CD4-positive, alpha-beta T cell treated with Interleukin-17A for 1 hour (primary cell): ENCODE measurements at places on chromosomes 1 and 21.

GRCh38 chr1:31609514-31610118 is 7.9 kb upstream of the HCRTR1 start:
- no peak for DNase-seq

- no peak for DNase-seq
Observed at GRCh38 chr1:67957066-67957465, 93.4 kb downstream of the DIRAS3 start.

GRCh38 chr1:45375104-45376090 is 35.2 kb upstream of the MUTYH start:
- DNase-seq: no peak

DNA sequence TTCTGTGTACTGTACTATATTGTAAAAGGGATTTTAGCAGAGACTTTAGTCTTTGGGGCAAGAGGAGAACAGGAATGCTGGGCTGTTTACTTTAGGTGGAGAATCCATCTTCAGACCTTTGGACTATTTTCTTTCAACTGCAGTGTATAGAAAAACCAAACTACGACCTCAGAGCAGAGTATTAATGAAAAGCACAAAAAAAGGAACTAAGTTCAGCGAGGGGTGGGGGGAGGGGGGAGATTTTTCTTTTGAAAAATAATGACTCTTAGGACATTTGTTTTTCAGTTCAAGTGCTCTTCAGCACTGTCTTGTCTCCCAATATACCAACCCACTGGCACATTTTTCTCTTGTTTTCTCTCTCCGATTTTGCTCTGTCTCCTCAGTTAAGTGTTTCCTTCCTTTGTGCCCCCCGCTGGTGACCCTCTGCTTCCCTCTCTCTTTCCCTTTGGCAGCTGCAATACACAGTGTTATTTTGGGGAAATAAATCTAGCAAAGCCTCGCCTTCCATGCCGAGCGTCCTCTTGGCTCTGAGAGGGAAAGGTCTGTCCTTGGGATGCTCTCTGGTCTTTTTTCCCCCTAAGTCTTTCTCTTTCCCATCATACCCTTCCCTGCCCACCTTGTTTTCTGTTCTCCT is 44.8 kb downstream of the ACP6 start:
- no peak for DNase-seq

DNA sequence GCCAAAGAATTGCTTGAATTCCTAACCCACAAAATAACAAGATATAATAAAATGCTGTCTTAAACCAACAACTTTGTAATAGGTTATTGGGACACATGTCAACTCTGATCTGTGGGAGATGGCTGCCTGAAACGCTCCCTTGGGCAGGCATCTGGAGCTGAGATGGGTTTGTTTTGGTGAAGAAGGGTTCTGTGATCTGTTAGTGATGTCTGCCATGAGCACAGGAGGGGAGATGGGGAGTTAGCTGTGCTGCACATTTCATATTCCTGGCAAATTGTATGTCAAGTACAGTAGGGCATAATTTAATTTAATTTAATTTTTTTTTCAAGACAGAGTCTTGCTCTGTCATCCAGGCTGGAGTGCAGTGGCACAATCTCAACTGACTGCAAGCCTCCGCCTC is 34.2 kb upstream of the IFNLR1 start:
- DNase-seq: no peak
